Anterior cingulate cortex (tissue), 58 donors: ENCODE measurements at places on chromosomes 6 and 20.

DNA sequence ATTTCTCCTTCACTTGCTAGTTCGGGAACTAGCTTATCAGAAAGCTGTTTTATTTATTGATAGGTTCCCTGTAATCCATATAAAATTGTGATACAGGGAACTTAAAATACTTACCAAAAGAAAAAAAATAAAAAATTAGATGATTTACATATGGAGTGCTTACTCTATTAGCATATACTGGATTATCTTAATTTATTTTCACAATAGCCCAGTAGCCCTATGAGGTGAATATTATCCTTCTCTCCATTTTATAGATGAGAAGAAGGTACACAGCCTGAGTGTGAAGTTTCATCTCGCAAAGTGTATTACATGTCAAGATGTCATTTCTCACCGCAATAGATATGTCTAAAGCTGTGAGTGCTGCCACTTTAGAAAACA lies 463.5 kb downstream of the CDKAL1 start:
- no peak for DNase-seq

GRCh38 chr20:57563522-57563921 lies 2.6 kb downstream of the PCK1 start:
- DNase-seq: no peak

DNA sequence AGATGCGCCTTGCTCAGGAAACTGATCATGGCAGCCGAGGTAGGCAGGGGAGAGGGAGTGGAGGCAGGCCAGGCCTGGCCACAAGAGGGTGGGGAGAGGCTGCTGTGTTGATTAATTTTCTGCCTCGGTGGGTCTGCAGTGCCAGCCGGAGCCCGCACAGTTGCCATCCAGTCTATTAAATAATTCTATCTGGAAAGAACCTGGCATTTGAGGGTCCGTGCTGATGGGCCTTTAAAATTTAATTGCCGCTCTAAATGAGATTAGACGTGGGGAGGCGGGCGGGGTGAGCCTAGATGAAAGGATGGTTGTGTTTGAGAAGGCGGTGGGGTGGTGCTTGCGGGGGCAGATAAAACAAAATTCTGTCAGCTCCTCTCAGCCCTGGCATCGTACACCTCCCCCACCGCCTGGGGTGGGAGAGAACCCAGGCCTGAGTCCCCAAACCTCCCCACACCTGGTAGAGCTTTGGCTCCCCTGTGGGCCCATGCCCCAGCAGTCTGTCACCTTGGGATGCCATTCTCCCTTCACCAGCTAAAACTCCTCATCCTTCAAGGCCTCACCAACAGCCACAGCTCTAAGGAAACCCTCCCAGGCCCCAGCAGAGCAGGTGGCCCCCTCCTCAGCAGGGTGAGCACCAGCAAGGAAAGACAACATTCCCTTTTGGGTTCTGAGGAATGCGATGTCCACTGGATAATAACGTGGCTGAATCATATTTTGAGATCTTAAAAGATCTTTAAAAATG lies 167.3 kb downstream of the GRM4 start:
- no peak for DNase-seq

DNA sequence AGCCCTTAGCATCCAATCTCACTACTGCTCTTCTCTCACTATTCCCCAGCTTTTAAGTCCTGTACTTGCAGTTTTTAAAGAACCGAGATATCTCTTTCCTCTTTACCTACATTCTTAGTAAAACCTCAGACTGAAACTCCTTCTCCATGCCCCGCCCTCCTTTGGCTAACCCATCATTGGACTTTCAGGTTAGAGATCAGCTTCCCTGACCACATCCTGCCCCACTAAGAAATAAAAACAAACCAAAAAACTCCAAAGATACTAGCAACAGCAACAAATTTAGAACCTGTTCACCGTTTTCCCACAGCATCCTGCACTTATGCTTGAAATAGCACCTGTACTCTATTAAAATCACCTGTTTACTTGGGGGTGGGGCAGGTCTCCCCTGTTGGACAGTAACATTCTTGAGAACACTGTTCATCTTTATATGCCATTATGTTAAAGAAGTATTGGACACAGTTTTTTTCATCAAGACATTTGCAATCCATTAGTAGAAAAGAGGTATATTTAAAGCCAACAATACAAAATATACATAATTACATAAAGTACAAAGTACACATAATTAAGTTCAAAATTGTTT lies 16.3 kb upstream of the SMAP1 start:
- DNase-seq: no peak

GRCh38 chr6:90294614-90294988 lies 2.0 kb downstream of the BACH2 start:
- no peak for DNase-seq

DNA sequence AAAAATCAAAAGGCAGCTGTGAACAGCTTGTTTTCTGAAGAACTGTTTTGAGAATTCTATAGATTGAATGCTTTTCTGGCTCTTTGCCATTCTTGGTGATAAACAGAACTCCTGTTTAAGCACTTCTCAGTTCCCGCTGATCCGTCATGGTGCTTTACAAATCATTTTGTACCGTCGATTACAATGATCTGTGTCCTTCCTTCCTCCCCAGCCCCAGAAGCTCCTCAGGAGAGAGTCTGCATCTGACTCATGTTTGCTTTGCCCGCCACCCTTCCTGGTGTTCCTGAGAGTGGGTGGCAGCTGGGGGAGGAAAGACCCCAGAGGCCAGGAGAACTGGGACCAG lies 538.6 kb upstream of the MARCKS start:
- DNase-seq: no peak
